Activated naive CD4-positive, alpha-beta T cell treated with anti-CD3 and anti-CD28 coated beads for 36 hours (primary cell): ENCODE measurements at places on chromosomes 16 and 17. TPM values are rescaled to one million over a fixed set of nuclear protein-coding genes. Genes with fewer than 3 reads are reported as not detected.
A peak's percentile ranks its signal among the peaks of the same experiment; 100 is the strongest.

- no peaks in the 10 kb centered on the region for H3K27me3 ChIP-seq
- DNase-seq: no peak
- no peak overlapping the region for H3K27ac ChIP-seq
- H3K36me3 ChIP-seq: peaks cover 1% of the 10 kb centered on the region
- peaks cover 7% of the 10 kb centered on the region for H3K4me1 ChIP-seq
Observed at GRCh38 chr17:28178800-28179199, 136.3 kb downstream of the NLK start.

DNA sequence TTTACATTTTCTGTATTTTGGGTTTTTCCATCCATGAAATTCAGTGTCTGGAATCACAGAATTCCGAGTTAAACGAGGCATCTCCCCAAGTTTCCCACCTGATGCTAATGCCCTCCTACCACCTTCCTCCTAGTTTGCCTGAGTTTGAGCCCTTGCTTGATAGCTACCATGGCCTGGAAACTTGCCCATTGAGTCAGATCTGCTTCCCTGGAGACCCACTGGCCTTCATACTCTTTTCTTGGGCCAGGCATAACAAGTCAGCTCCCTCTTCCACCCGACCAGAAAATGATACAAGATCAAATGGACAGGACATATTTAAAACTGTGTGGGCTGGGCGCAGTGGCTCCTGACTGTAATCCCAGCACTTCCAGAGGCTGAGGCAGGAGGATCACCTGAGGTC lies 10.2 kb downstream of the SETD1A start:
- peaks cover 8% of the 10 kb centered on the region for H3K4me1 ChIP-seq
- DNase-seq: no peak
- H3K4me3 ChIP-seq: no peak overlapping the region
- H3K36me3 ChIP-seq: peaks cover 61% of the 10 kb centered on the region
- H3K27me3 ChIP-seq: no peaks in the 10 kb centered on the region
- no peak overlapping the region for H3K27ac ChIP-seq

- peaks cover 47% of the 10 kb centered on the region for H3K36me3 ChIP-seq
- H3K27me3 ChIP-seq: no peaks in the 10 kb centered on the region
- no peak overlapping the region for H3K4me3 ChIP-seq
Observed at GRCh38 chr17:28698253-28698941, 13.3 kb downstream of the PROCA1 start.

- no peaks in the 10 kb centered on the region for H3K36me3 ChIP-seq
- no peaks in the 10 kb centered on the region for H3K27me3 ChIP-seq
- no peak overlapping the region for H3K27ac ChIP-seq
- no peak for DNase-seq
- peaks cover 14% of the 10 kb centered on the region for H3K4me1 ChIP-seq
Observed at GRCh38 chr16:79186196-79186595, 414.3 kb downstream of the MAF start.

GRCh38 chr16:4369007-4369733 lies 2.5 kb upstream of the VASN start:
- no peak for DNase-seq
- peaks cover 4% of the 10 kb centered on the region for H3K4me1 ChIP-seq
- no peak overlapping the region for H3K27ac ChIP-seq
- H3K27me3 ChIP-seq: no peaks in the 10 kb centered on the region
- H3K4me3 ChIP-seq: no peak overlapping the region
- no peaks in the 10 kb centered on the region for H3K36me3 ChIP-seq

DNA sequence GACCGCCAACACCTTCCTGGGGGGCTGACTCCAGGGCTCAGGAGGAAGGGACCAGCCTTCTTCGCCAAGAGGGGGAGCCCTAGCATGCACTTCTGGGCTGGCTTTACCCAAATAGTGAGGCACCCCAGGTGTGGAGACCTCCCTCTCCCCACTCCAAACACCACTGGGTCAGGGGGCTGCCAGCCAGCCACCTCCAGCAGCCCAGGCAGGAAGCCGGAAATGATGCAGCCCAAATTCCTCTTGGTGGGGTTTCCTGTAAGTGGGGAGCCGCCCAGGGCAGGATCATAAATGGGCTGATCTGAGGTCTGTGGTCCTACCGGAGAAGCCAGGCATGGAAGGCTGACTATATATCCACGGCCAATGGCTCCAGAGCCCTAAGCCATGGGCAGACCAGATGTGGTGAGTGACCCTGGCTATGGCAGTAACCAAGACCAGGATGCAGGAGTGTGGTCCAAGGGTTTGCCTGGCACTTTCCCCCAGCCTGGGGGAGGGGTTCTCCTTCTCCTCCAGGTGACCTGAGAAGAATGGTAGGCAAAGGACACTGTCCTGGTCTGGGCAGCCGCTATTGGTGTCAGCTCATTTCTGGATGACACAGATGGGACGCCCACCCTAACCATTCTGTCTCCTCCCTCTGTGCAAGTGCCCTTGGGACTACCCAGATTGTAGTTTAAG lies 4.2 kb downstream of the GIT1 start:
- peaks cover 15% of the 10 kb centered on the region for H3K36me3 ChIP-seq
- no peaks in the 10 kb centered on the region for H3K27me3 ChIP-seq
- peak overlapping the region; percentile 56 for H3K4me3 ChIP-seq

DNA sequence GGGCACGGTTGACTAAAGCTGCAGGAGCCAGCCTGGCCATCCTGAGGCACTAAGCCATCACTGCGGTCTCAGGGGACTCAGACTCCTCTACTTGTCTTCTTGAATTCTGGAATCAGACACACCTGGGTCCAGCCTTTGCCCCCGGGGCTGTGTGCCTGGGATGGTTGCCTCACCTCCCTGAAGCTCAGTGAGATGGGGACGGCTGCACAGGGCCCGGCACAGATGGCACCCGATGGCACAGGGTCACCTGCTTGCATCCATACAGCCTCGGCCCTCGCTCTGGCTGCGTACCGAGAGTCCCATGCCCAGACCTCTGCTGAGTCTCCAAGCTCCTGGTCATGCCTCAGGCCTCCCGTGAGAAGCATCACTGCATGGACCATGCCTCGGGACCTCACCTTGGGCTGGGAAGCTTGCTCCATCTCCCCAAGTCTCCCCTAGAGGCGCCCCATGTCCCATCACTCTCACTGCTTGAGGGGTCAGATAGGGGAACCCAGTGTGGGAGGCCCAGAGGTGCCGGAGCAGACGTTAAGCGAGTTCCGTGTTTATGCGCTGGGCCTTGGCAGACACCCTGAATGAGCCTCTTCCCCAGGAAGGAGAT lies 316.3 kb downstream of the SEC14L1 start:
- H3K27ac ChIP-seq: peak overlapping the region; percentile 100
- peaks cover 67% of the 10 kb centered on the region for H3K36me3 ChIP-seq
- DNase-seq: peak; percentile 71
- peak overlapping the region; percentile 86 for H3K4me3 ChIP-seq
- H3K4me1 ChIP-seq: peaks cover 42% of the 10 kb centered on the region

DNA sequence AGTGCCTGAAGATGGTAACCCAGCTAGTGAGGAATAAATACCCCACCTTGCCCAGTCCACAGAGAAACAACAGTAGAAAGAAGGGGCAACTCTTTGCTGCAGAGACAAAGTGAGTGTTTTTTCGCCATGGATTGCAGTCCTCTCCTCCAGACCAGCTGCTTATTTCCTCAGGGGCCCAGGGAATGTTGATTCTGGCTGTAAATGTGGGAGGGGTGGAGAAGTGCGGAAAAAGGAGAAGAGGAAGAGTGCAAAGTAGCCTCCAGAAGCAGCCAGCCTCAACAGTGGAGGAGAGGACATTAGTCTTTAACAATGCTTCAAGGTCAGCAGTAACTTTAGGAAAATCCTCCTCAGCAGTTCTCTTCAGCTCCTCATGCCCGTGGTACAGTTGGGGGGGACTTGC lies 8.1 kb upstream of the PHLPP2 start:
- no peaks in the 10 kb centered on the region for H3K4me1 ChIP-seq
- DNase-seq: no peak
- H3K4me3 ChIP-seq: no peak overlapping the region
- peaks cover 33% of the 10 kb centered on the region for H3K36me3 ChIP-seq
- H3K27ac ChIP-seq: no peak overlapping the region

- H3K27me3 ChIP-seq: no peaks in the 10 kb centered on the region
- DNase-seq: no peak
- no peak overlapping the region for H3K4me3 ChIP-seq
Observed at GRCh38 chr16:86432691-86433090, 77.6 kb upstream of the FOXF1 start.

- H3K4me1 ChIP-seq: no peaks in the 10 kb centered on the region
- no peaks in the 10 kb centered on the region for H3K36me3 ChIP-seq
- H3K27ac ChIP-seq: no peak overlapping the region
- peaks cover 15% of the 10 kb centered on the region for H3K27me3 ChIP-seq
- H3K4me3 ChIP-seq: no peak overlapping the region
Observed at GRCh38 chr17:32926183-32926582, 1.8 kb upstream of the TMEM98 start.

GRCh38 chr16:1197237-1197866 lies 27.7 kb downstream of the TPSG1 start:
- no peak overlapping the region for H3K4me3 ChIP-seq
- H3K27ac ChIP-seq: no peak overlapping the region
- no peaks in the 10 kb centered on the region for H3K36me3 ChIP-seq
- no peaks in the 10 kb centered on the region for H3K27me3 ChIP-seq

GRCh38 chr17:17134957-17135333 lies 71.2 kb downstream of the PLD6 start:
- no peak overlapping the region for H3K27ac ChIP-seq
- peaks cover 4% of the 10 kb centered on the region for H3K36me3 ChIP-seq
- no peak for DNase-seq
- no peaks in the 10 kb centered on the region for H3K4me1 ChIP-seq

DNA sequence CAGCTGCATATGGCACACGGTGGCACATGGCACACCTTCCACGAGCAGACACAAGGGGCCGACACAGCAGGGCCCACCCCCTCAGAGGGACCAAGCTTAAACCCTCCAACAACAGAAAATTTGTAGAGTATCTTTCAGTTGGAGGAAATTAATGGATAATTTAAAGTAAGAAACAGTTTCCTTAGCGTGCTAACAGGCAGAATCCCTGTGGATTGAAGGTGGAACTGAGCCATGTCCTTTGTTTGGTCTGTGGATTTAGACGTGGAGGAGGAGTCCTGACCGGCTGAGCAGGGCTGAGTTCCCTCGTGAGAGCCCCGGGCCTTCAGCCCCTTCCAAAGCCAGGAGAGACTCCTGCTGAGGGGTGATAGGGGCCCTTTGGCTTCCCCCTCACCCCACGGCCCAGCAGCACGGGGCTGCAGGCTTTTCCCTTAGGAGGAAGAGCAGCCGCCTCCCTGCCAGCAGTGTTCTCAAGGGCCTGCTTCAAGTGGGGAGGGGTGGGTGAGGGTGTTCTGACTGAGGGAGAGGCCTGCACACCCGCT lies 1.4 kb upstream of the CYB561 start:
- DNase-seq: no peak
- H3K4me3 ChIP-seq: peak overlapping the region; percentile 67
- H3K4me1 ChIP-seq: peaks cover 21% of the 10 kb centered on the region
- H3K27ac ChIP-seq: peak overlapping the region; percentile 79

DNA sequence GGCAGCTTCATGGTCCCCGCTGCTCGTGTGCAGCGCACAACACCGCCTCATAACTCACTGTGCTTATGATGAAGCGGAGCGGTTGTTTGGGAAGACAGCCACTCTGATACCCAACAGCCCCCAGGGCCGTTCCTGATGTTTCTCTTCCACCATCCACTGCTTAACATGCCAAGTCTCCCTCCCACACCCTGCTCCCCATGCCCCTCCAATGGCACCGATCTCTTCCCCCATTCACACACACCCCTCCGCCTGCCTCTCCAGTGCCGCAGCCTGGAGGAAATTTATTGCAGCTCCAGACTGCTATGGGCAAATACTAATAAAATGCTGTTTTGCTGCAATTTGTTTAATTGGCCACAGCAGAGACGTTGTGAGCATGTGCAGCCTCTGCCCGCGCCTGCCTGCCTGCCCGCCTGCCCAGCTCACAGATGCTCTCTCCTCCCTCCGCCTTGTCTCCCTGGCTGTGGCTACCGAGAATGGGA lies 80.3 kb upstream of the LHX1 start:
- H3K4me3 ChIP-seq: no peak overlapping the region
- H3K36me3 ChIP-seq: no peaks in the 10 kb centered on the region
- no peak for DNase-seq
- no peak overlapping the region for H3K27ac ChIP-seq

- H3K27ac ChIP-seq: peak overlapping the region; percentile 18
- no peak overlapping the region for H3K4me3 ChIP-seq
Observed at GRCh38 chr17:17812211-17813054, 24.4 kb downstream of the SREBF1 start.

GRCh38 chr16:69190046-69190588 lies 3.2 kb downstream of the SNTB2 start:
- H3K4me3 ChIP-seq: no peak overlapping the region
- no peaks in the 10 kb centered on the region for H3K27me3 ChIP-seq
- H3K36me3 ChIP-seq: no peaks in the 10 kb centered on the region

The SSTR5 gene
- not detected for total RNA-seq

The SCNN1G gene
- not detected for total RNA-seq

The SRRM2 gene
- total RNA-seq: 649 TPM

The CTRB1 gene
- total RNA-seq: not detected

The CYGB gene
- not detected for total RNA-seq

The PLXDC1 gene
- 1.4 TPM for total RNA-seq

The LITAFD gene
- not detected for total RNA-seq
